ENCODE measurements at places on chromosomes 2 and 18. TPM values are rescaled to one million over a fixed set of nuclear protein-coding genes. Genes with fewer than 3 reads are reported as not detected.

The SRD5A2 gene
- total RNA-seq, result not detected

The HNMT gene
- 5.9 TPM for total RNA-seq

The COL4A3 gene
- 0.11 TPM for total RNA-seq

The ABCA12 gene
- total RNA-seq, result 4.8 TPM

The GATA6 gene
- 2.1 TPM for total RNA-seq

The ASB18 gene
- total RNA-seq, result not detected

The IL36RN gene
- total RNA-seq, result 90.7 TPM

The IRS1 gene
- total RNA-seq, result 12.1 TPM

The CTNNA2 gene
- not detected for total RNA-seq

The TIA1 gene
- total RNA-seq, result 35.7 TPM

The CYBRD1 gene
- 12.3 TPM for total RNA-seq

The VWC2L gene
- total RNA-seq, result not detected

Measured in esophagus squamous epithelium (tissue), 5 donors.